ENCODE measurements at places on chromosomes 1 and 21. TPM values are rescaled to one million over a fixed set of nuclear protein-coding genes. Genes with fewer than 3 reads are reported as not detected.

Gene YRDC
- total RNA-seq, result 18.4 TPM

Gene CFHR4
- total RNA-seq, result not detected

Gene F3
- total RNA-seq, result 8.1 TPM

Gene WDR64
- not detected for total RNA-seq

Gene AGBL4
- not detected for total RNA-seq

Gene THEM5
- total RNA-seq, result not detected

Gene NTRK1
- total RNA-seq, result 0.18 TPM

Gene FBLIM1
- total RNA-seq, result 19.6 TPM

Gene S100B
- total RNA-seq, result not detected

Gene COL8A2
- 0.09 TPM for total RNA-seq

Gene DYNLT4
- 0.74 TPM for total RNA-seq

Gene CSF3R
- total RNA-seq, result not detected

Gene ECM1
- total RNA-seq, result 1.6 TPM

Gene ADAR
- 73.2 TPM for total RNA-seq

Gene OR2T35
- not detected for total RNA-seq

Gene UBR4
- 114 TPM for total RNA-seq

Gene MCOLN2
- 2.4 TPM for total RNA-seq

Gene FCRL4
- not detected for total RNA-seq

Gene CLCA2
- total RNA-seq, result not detected

Gene NLRP3
- not detected for total RNA-seq

Gene DYNLT5
- not detected for total RNA-seq

Gene DIRAS3
- total RNA-seq, result 0.85 TPM

Gene CHIA
- total RNA-seq, result not detected

Gene CACNA1S
- not detected for total RNA-seq

Gene OPTC
- total RNA-seq, result not detected

Gene MROH9
- total RNA-seq, result not detected

Gene OR14A2
- total RNA-seq, result not detected

Gene RPTN
- not detected for total RNA-seq

Gene SLC30A10
- total RNA-seq, result 0.05 TPM

Gene KCNH1
- 2.1 TPM for total RNA-seq

Gene RHCE
- 0.25 TPM for total RNA-seq

Gene TNNT2
- total RNA-seq, result 0.24 TPM

Gene A3GALT2
- not detected for total RNA-seq

Gene SLC9C2
- not detected for total RNA-seq

Gene SELL
- 0.20 TPM for total RNA-seq

Gene APCS
- not detected for total RNA-seq

Gene PYHIN1
- not detected for total RNA-seq

Gene SORT1
- total RNA-seq, result 3.7 TPM

Gene HSD3B2
- total RNA-seq, result not detected

Gene PTGFRN
- total RNA-seq, result 12.6 TPM

Gene KCNQ4
- 0.27 TPM for total RNA-seq

Gene VANGL2
- 0.55 TPM for total RNA-seq

Gene HMCN1
- total RNA-seq, result 0.05 TPM

Gene GPR157
- 7.0 TPM for total RNA-seq

Gene NR1I3
- total RNA-seq, result not detected

Gene OR2AK2
- total RNA-seq, result not detected

Gene PRAMEF14
- not detected for total RNA-seq

Gene BMP8B
- total RNA-seq, result 5.3 TPM

Gene ATG4C
- 5.7 TPM for total RNA-seq

All from A549 treated with Hydrocortisone at 1 μM for 4 hours (cell line).